NCI-H187 (cell line): ENCODE measurements at places on chromosomes 7 and 10.
A peak's percentile ranks its signal among the peaks of the same experiment; 100 is the strongest.

- no peak for DNase-seq
These were observed 9.6 kb upstream of the CYREN start for GRCh38 chr7:135180122-135180521.

- DNase-seq, result no peak
These were observed 98.1 kb downstream of the LRRC4 start for GRCh38 chr7:127933146-127933545.

DNA sequence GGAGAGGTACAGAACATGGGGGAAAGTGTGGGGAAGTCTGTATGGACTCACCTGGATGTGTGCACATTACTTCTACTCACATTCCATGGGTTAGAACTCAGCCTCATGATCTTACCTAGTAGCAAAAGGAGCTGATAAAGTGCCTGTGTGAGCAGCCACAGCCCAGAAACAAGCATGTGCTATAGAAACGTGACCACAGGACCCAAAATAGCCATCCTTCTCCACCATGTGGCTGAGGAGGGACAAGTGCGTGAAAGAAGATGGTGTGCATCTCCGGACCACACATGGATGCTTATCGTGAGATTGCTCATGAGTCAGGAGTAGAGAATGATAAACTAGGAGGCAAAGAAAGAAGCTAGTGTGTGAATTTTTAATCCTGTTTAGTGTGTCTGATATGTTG is 336.4 kb upstream of the PLXDC2 start:
- no peak for DNase-seq

DNA sequence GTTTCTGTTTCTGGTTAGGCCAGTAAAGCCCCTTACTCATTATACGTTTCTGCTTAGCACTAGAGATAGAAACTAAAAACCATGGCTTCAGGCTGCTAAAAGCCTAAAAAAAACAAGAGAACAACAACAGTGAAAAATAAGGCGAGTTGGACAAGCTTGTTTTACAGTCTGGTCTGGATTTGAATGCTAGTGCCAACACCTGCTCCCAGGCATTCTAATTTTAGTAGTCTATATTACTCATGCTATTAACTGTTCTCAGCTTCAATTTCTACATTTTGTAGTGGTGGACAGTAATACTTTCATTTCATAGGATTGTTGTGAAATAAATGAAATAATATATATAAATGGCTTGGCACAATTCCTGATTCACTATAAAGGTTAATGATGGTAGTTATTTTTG is 108.5 kb downstream of the HBP1 start:
- no peak for DNase-seq

GRCh38 chr10:104342941-104343411 is 4.7 kb upstream of the ITPRIP start:
- DNase-seq, result no peak

GRCh38 chr7:65371468-65371867 is 2.2 kb upstream of the ZNF92 start:
- DNase-seq, result no peak

- no peak for DNase-seq
These were observed 98.2 kb downstream of the TNS3 start for GRCh38 chr7:47483604-47484273.

- DNase-seq, result no peak
These were observed at the start of gene SH2D4B for GRCh38 chr10:80537736-80538480. SH2D4B (plus strand) TSS chr10:80537902; CDS start chr10:80538332, 430 bp downstream.

DNA sequence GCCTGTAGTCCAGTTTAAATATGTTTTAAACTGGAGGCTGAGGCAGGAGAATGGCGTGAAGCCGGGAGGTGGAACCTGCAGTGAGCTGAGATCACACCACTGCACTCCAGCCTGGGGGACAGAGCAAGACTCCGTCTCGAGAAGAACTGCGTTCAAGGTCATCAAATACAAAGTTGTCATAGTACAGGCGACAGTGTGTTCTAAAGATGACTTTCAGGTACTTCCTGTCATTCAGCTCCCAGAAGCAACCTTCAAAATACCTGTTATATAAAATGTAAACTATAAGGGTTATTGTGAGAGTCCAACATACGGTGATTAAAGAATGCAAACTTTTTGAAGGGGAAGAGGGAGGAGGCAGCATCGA is 8.7 kb downstream of the MPP7 start:
- DNase-seq, result no peak

GRCh38 chr7:142886866-142887265 is 1.3 kb upstream of the TRPV6 start:
- DNase-seq, result no peak

DNA sequence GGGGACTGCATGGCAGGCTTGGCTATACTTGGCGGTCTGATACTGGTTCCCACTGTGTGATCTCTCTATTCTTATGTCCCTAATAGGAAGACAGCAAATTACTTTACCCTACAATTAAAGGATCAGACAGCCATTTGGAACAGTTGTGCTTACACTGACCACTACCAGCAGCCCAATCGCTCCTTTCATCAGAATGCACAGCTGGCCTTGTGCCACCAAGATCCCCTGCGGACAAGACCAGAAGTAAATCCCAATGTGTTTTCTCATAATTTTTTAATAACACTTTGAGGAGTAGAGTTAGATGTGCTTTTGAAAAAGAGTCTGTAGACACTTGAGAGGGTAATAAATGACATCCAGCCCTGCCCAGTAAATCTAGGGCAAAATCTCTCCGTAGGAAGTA is 297.2 kb upstream of the ZNF32 start:
- DNase-seq, result no peak

GRCh38 chr7:130948822-130949221 is 214.8 kb upstream of the KLF14 start:
- DNase-seq, result no peak

DNA sequence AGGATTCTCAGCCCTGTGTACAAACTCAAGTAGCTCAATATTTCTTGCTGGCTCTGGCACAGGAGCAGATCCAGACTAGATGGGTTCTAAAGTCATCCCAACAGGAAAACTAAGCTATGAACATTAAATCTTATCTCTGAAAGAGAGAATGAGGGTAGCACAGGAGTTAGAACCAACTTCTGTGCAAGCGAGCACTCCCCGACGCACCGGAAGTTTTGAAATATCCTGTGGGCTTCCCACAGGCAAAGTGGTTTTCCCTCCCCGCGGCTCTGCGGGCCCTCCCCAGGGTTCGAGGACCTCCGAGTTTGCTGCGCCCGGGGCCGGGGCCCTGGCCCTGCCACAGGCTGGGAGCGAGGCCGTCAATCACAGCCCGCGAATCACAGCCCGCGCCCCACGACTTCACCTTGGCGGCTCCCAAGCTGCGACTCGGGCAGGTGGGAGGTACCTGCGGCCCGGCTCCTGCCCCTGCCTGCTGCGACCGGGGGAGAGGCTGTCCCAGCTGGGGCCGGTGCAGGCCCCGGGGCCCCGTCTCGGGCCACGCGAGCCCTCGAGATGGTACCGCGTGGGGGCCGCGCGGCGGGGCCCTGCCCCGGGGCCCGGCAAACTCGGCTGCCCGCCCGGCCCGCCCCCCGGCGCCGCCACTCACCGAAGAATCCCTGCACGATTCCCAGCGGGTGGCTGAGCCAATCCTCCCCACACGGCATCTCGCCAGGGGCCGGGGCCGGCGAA is 598 bp downstream of the MCMBP start:
- peak; percentile 0 for DNase-seq

DNA sequence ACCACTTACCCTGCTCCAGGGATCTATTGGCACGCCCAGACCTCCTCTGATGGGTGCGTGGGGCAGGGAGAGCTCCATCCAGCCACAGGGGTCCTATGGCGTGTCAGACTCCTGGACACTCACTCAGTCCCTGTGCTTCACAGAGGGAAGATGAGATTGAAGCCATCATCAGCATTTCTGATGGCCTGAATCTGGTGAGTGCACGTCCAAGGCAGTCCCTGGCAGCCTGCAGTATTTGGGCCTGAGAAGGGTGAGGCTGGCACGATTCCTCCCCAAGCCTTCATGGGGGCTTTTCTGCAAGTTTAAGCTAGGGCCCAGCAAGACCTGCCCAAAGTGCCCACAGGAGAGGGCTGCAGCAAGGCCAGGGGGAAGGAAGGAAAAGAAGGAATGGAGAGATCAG is 3.3 kb downstream of the CDHR1 start:
- DNase-seq, result no peak

GRCh38 chr7:13322126-13322525 is 634.7 kb downstream of the ARL4A start:
- DNase-seq, result no peak

- DNase-seq, result peak; percentile 1
These were observed 24.0 kb downstream of the CCSER2 start for GRCh38 chr10:84352251-84352842.

GRCh38 chr10:101071267-101071884 is 9.6 kb downstream of the KAZALD1 start:
- DNase-seq, result no peak

DNA sequence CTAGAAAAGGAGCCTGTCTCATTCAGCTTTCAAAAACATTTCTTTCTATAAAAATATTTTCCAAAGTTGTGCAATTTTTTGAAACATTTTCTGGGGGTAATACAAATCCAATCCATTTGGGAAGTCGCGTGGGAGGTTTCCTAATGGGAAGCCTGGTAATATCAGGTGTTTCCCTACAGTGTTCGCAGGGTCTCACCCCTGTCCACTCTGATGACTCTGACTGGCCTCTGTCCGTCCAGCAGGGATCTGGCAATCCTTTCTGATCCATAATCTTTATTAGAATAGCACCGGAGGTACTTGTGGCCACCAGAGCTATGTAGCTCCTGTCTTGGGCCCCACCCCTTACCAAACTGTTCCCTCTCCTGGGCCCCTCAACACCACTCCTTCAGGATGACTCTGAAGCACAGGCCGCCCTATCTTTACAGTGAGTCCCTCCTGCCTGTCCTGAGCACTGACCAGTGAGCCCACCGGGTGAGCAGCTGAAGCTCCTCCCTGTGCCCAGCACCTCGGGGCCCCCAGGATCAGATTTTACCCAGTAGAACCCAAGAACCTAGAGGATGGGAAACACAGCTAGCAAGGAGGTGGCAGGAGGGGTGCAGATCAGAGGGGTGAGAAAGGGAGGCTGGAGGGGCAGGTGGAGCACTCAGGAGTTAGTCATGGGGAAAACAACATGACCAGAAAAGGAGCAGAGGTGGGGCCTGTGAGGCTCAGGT is 84.8 kb downstream of the PTPRE start:
- no peak for DNase-seq

- DNase-seq, result no peak
These were observed 49.7 kb downstream of the C10orf120 start for GRCh38 chr10:122649903-122650302.

- no peak for DNase-seq
These were observed 16.7 kb downstream of the ELN start for GRCh38 chr7:74044366-74045350.

DNA sequence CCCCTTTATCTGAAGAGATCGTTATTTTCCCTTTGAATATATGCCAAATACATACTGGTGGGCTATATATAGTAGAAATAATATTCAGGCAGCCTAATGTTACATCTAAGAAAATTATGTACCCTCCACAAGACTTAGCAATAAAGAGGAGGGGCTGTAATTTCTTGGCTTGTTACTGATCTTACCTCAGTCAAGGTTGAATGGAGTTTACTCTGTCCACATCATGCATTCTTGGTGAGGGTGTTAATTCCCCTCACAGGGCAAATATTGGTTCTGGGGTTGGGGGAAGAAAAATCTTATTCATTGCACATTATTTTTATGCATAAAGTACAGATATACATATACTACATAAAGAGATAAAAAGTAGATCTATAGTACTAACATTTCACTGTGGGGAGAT is 145.8 kb upstream of the ANK3 start:
- DNase-seq, result no peak

- no peak for DNase-seq
These were observed 291.2 kb downstream of the KIF20B start for GRCh38 chr10:89992575-89992974.

GRCh38 chr10:580778-581177 is 108.7 kb downstream of the DIP2C start:
- no peak for DNase-seq

DNA sequence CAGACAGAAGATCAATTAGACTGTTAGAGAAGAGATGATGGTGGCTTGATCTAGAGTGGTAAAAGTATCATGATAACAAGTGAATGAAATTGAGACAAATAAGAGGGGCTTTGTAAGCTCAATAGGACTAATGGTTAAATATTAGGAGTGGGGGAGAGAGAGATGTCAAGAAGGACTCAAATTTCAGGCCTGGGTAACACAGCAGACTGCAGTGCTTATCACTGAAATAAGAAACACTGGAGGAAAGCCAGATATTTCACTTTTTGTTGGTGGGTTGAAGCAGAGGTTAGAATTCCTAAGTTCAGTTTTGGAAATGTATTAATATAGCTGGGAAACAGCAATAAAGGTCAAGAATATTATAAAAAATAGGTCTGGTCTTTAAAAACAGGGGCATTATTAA is 74.6 kb downstream of the ORC5 start:
- DNase-seq, result no peak

DNA sequence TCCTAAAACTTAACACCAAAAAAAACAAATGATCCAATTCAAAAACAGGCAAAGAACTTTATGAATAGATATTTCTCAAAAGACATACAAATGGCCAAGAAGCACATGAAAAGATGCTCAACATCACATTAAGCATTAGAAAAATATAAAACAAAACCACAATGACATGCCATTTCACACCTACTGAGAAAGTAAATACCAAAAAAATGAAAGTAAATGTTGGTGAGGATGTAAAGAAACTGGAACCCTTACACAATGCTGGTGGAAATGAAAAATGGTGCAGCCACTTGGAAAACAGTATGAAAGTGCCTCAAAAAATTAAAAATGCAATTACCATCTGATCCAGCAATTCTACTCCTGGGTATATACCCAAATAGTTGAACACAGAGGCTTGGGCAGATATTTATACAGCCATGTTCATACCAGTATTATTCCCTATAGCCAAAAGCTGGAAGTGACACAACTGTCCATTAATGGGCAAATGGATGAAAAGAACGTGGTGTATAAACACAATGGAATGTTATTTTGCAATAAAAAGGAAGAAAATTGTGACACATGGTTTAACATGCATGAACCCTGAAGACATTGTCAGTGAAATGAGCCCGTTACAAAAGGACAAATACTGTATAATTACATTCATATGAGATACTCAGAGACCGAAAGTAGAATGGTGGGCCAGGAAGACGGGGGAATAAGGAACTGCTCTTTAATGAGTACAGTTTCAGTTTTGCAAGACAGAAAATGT is 89.0 kb downstream of the JMJD1C start:
- no peak for DNase-seq

DNA sequence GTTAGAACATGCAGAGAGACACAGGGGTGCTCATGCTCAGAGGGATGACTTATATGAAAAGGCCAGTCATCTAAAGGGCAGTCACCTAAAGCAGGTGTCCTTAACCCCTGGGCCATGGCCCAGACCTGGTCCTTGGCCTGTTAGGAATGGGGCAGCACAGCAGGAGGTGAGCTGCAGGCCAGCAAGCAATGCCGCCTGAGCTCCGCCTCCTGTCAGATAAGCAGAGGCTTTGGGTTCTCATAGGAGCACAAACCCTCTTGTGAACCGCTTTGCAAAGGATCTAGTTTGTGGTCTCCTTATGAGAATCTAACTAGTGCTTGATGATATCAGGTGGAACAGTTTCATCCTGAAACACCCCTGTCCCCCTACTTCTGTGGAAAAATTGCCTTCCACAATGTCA is 14.5 kb downstream of the ANKRD7 start:
- no peak for DNase-seq

- DNase-seq, result no peak
These were observed 124.3 kb upstream of the WNT16 start for GRCh38 chr7:121204537-121204936.
